ENCODE measurements at places on chromosomes 6 and 20.

DNA sequence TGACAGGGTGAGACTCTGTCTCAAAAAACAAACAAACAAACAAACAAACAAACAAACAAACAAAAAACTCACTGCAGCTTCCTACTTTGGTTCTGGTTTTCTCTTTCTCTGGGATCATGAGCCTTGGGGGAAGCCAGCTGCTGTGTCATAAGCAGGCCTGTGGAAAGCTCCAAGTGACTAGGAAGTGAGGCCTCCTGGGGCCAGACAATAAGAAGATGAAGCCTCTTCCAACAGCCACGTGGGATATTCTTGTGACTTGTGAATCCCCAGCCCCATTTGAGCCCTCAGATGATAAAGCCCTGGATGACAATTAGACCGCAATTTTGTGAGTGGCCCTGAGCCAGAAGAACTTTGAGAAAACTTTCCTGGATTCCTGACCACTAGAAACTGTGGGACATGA lies 11.4 kb downstream of the HLA-A start:
- no peaks in the 10 kb centered on the region for H3K4me1 ChIP-seq
- no peaks in the 10 kb centered on the region for H3K27me3 ChIP-seq
- H3K36me3 ChIP-seq = no peaks in the 10 kb centered on the region
- no peak overlapping the region for H3K27ac ChIP-seq
- no peak overlapping the region for H3K4me3 ChIP-seq

GRCh38 chr6:31267651-31268368 lies 4.1 kb downstream of the HLA-C start:
- no peak overlapping the region for H3K4me3 ChIP-seq
- no peak for DNase-seq
- peaks cover 24% of the 10 kb centered on the region for H3K36me3 ChIP-seq
- no peak overlapping the region for H3K27ac ChIP-seq

DNA sequence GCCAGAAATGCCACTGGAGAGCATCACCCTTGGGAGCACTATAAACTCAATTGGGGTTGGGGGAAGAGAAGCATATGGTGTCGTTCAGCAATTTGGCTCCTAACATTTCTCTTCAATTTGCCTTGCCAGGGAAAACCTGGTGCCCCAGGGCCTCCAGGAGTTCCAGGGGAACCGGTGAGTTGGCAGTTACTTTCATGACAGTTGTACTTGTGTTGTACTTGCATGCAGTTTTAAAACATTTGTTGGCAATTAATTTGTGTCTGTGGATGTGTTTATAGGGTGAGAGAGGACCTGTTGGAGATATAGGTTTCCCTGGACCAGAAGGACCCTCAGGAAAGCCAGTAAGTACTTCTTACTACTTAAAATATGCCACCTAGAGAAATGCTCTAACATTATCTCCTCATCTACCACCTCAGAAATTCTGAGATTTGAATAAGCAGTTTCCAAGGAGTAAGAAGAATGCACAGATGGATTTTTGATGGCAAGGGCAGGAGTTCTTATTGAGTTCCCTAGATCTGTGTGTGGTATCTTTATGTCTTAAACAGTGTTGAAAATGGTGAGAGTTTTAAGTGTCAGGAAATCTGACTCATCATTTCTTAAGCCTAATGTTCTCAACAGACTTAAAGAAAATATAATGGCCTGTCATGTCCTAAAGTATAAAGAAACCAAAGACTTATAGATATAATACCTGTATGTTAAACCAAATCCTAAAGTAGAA lies 122.5 kb downstream of the COL9A1 start:
- no peaks in the 10 kb centered on the region for H3K4me1 ChIP-seq
- H3K27ac ChIP-seq = no peak overlapping the region
- no peaks in the 10 kb centered on the region for H3K27me3 ChIP-seq
- no peak overlapping the region for H3K4me3 ChIP-seq
- DNase-seq = no peak

GRCh38 chr6:64104051-64104450 lies 468.4 kb downstream of the PHF3 start:
- no peaks in the 10 kb centered on the region for H3K4me1 ChIP-seq
- DNase-seq = no peak
- no peak overlapping the region for H3K4me3 ChIP-seq
- no peaks in the 10 kb centered on the region for H3K27me3 ChIP-seq

DNA sequence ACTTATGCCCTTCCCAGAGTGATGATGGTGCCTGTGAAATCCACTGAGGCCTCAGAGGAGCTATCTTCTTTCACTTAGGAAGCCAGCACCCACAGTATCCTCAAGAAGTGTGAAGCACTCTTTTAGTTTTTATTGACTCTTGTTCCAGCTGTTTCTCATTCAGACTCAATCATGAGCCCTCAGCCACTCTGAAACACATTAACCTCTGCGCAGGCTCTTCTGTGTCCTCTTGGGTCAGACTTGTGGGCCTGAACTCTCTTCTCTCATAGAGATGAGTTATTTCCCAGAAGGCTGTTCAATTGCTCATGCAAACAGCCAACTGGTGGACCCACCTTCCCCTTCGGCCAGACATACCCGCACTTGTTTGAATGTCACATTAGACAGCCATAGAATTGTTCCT lies 27.8 kb upstream of the PREP start:
- no peaks in the 10 kb centered on the region for H3K4me1 ChIP-seq
- no peak for DNase-seq
- no peak overlapping the region for H3K27ac ChIP-seq
- H3K36me3 ChIP-seq = no peaks in the 10 kb centered on the region
- no peak overlapping the region for H3K4me3 ChIP-seq
- no peaks in the 10 kb centered on the region for H3K27me3 ChIP-seq

DNA sequence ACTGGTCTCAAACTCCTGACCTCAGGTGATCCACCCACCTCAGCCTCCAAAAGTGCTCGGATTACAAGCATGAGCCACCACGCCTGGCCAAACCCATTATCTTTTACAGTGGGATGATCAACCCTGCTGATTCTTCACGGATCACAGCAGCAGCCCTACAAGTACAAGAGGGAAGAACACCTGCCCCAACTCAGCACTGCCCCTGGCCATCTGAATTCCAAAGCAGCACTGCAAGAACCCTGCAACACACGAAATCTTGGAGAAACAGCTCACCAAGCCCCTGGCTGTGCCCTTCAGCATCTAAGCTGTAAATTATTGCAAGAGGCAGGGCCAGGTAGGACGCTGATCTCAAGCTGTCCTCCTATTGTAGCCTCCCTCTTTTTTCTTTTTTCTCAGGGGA lies 54.5 kb upstream of the MC3R start:
- no peak overlapping the region for H3K4me3 ChIP-seq
- no peak for DNase-seq
- H3K27me3 ChIP-seq = no peaks in the 10 kb centered on the region
- no peak overlapping the region for H3K27ac ChIP-seq
- no peaks in the 10 kb centered on the region for H3K36me3 ChIP-seq

DNA sequence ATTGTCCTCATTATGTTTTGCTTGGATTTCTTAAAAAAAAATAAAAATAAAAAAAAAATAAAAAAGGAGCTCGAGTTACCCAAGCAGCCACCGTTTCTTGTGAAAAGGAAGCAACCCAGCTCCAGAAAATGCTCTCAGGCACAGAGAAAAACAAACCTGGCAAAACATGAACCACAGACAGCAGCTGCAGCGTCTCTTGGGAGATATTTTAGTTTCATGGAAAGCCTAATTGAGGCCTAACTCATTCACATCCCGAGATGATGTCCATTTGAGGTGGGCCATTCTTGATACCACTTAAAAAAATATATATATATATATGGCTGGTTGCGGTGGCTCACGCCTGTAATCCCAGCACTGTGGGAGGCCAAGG lies 13.7 kb upstream of the MRAP2 start:
- no peak overlapping the region for H3K4me3 ChIP-seq
- H3K27me3 ChIP-seq = no peaks in the 10 kb centered on the region
- H3K27ac ChIP-seq = no peak overlapping the region

- no peak overlapping the region for H3K4me3 ChIP-seq
- no peaks in the 10 kb centered on the region for H3K36me3 ChIP-seq
- no peaks in the 10 kb centered on the region for H3K4me1 ChIP-seq
Measured at GRCh38 chr6:2875359-2876191, 27.5 kb downstream of the SERPINB9 start.

- no peak overlapping the region for H3K4me3 ChIP-seq
- H3K27me3 ChIP-seq = no peaks in the 10 kb centered on the region
- DNase-seq = no peak
- H3K36me3 ChIP-seq = no peaks in the 10 kb centered on the region
Measured at GRCh38 chr6:30260036-30260504, 46.9 kb upstream of the TRIM26 start.

GRCh38 chr6:81575442-81575841 lies 177.0 kb downstream of the TENT5A start:
- H3K4me1 ChIP-seq = no peaks in the 10 kb centered on the region
- no peak overlapping the region for H3K27ac ChIP-seq
- H3K36me3 ChIP-seq = no peaks in the 10 kb centered on the region
- no peak for DNase-seq
- no peak overlapping the region for H3K4me3 ChIP-seq

GRCh38 chr6:158092806-158093205 lies 75.3 kb downstream of the SERAC1 start:
- no peak for DNase-seq
- H3K36me3 ChIP-seq = peaks cover 73% of the 10 kb centered on the region
- H3K27ac ChIP-seq = no peak overlapping the region

- no peaks in the 10 kb centered on the region for H3K27me3 ChIP-seq
- no peak overlapping the region for H3K4me3 ChIP-seq
- no peaks in the 10 kb centered on the region for H3K36me3 ChIP-seq
- no peak for DNase-seq
Measured at GRCh38 chr6:34359418-34360158, 32.9 kb downstream of the NUDT3 start.

- no peak overlapping the region for H3K4me3 ChIP-seq
- no peak overlapping the region for H3K27ac ChIP-seq
- DNase-seq = no peak
- no peaks in the 10 kb centered on the region for H3K36me3 ChIP-seq
Measured at GRCh38 chr6:5044866-5045265, 40.3 kb upstream of the PPP1R3G start.

- no peak overlapping the region for H3K4me3 ChIP-seq
- DNase-seq = no peak
- H3K27ac ChIP-seq = no peak overlapping the region
- no peaks in the 10 kb centered on the region for H3K27me3 ChIP-seq
Measured at GRCh38 chr20:50226093-50226974, 35.7 kb downstream of the CEBPB start.

DNA sequence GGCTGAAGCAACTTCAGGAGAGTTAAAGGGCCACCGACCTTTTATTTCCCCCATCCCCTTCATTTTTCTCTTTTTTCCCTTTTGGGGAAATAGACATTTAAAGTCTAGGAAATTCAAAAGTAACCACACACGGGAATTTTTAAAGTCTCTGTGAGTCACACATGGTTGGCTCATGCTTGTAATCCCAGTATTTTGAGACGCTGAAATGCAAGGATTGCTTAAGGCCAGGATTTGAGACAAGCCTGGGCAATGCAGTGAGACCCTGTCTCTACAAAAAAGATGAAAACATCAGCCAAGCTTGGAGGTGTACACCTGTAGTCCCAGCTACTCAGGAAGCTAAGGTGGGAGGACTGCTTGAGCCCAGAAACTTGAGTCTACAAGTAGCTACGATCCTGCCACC lies 34.2 kb downstream of the KATNA1 start:
- H3K27ac ChIP-seq = no peak overlapping the region
- no peak overlapping the region for H3K4me3 ChIP-seq
- no peaks in the 10 kb centered on the region for H3K27me3 ChIP-seq
- no peak for DNase-seq

DNA sequence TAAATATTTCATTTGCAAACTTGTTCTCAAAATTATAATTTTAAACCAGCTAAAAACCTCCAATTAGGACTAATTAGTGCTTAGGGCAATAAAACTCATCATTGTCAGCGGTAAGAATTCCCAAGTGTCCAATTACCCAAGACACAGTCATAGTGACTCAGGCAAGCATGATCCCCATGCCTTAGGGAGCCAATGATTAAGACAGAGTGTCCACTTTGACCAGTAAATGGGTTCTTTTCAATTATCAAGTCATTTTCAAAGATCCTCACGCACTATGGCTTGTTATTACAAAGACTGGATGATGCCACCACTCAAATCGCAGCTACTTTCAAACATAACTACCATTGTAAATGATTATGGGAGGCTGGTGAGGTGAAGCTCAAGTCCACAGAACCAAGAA lies 114.0 kb downstream of the BFSP1 start:
- no peaks in the 10 kb centered on the region for H3K27me3 ChIP-seq
- no peak overlapping the region for H3K4me3 ChIP-seq
- no peaks in the 10 kb centered on the region for H3K36me3 ChIP-seq
- DNase-seq = no peak
- no peaks in the 10 kb centered on the region for H3K4me1 ChIP-seq
- H3K27ac ChIP-seq = no peak overlapping the region

GRCh38 chr20:11108102-11108810 lies 434.5 kb upstream of the JAG1 start:
- H3K4me1 ChIP-seq = no peaks in the 10 kb centered on the region
- no peak for DNase-seq
- no peak overlapping the region for H3K4me3 ChIP-seq
- no peaks in the 10 kb centered on the region for H3K36me3 ChIP-seq

DNA sequence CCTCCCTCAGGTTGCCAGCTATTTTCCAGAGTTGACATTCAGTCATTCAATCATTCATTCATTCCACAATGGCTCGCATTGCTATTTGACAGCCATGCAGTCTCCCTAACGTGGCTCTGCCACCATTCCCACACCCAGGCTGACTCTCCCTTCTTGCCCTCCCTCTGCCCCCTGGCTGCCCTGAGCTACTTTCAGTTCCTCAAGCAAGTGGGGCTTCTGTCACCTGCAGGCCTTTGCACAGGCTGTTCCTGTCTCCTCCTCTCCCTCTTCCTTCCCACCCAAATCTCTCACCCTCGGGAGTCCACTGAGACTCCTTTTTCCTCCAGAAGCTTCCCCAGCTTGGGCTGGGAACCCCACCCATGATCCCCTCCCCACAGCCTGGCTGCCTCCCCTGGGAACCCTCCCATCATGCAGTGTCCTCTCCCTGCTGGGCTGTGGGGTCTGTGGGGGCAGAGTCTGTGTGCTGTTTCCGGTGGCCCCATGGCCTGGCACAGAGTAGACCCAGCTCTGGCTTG lies 2.6 kb downstream of the PACSIN1 start:
- no peak overlapping the region for H3K4me3 ChIP-seq
- no peak for DNase-seq
- peaks cover 21% of the 10 kb centered on the region for H3K27me3 ChIP-seq
- H3K36me3 ChIP-seq = no peaks in the 10 kb centered on the region
- 0 out of 2 replicates have a peak, but pooled peaks cover 2% of the 10 kb centered on the region for H3K4me1 ChIP-seq

- no peak for DNase-seq
- H3K36me3 ChIP-seq = no peaks in the 10 kb centered on the region
- no peak overlapping the region for H3K27ac ChIP-seq
- H3K27me3 ChIP-seq = no peaks in the 10 kb centered on the region
- peaks cover 47% of the 10 kb centered on the region for H3K4me1 ChIP-seq
Measured at GRCh38 chr20:9344083-9344920, 170.1 kb upstream of the LAMP5 start.

DNA sequence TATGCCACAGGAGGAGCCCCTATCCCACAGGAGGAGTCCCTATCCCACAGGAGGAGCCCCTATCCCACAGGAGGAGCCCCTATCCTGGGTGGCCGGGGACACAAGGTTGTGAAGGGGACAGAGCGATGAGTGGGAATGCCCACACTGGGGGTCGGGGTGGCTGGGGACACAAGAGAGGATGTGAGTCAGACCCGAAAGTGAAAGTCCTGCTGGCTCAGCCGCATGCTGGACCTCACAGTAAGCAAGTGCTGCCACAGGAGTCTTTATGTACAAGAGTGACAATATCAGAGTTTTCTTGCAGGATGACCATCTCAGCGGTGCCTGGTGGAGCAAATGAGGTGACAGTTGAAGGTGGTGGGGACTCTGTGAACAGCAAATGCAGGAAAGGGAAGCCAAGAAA lies 93.7 kb downstream of the PSMB1 start:
- peaks cover 6% of the 10 kb centered on the region for H3K4me1 ChIP-seq
- no peaks in the 10 kb centered on the region for H3K36me3 ChIP-seq
- H3K27ac ChIP-seq = no peak overlapping the region
- no peak overlapping the region for H3K4me3 ChIP-seq
- peaks cover 14% of the 10 kb centered on the region for H3K27me3 ChIP-seq
